ENCODE measurements at places on chromosomes 1 and 21.
A peak's percentile ranks its signal among the peaks of the same experiment; 100 is the strongest.

DNA sequence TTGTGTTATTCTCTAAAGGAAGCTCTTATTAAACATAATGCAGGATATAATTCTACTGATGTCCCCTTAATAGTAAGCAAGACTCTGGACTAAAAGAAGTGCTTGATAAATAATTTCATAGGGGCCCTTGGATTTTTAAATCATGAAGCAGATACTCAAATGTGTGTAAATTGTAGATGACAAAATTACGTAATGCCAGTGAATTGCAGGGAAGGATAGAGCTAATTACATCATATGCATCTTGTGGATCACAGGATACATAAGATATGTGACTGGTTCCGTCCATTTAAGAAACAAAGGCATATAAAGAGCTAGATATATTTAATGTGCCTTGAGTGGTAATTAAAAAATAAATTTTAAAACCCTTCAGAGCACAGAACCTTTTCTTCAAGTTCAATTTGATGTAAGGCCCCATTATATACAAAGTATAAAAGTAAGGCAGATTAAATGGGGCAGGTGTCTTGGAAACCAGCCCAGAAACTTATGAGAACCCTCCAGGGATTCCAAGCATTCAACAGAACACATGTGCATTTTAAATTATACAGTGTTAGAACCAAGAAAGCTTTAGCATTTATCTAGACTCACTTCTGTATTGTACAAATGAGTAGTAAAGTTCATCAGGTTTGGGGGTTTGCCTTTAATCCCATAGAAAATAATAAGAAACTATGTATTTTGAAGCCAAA lies 190.4 kb downstream of the NCAM2 start:
- H3K4me3 ChIP-seq = no peak overlapping the region
- H3K27me3 ChIP-seq = no peaks in the 10 kb centered on the region
- no peak for ATAC-seq
- H3K36me3 ChIP-seq = no peaks in the 10 kb centered on the region
- H3K4me1 ChIP-seq = no peaks in the 10 kb centered on the region

- no peak for ATAC-seq
- H3K36me3 ChIP-seq = peaks cover 17% of the 10 kb centered on the region
- no peaks in the 10 kb centered on the region for H3K27me3 ChIP-seq
- no peak overlapping the region for H3K4me3 ChIP-seq
- no peak overlapping the region for H3K27ac ChIP-seq
Measured at GRCh38 chr21:42980312-42981213, 6.2 kb downstream of the PKNOX1 start.

- H3K4me1 ChIP-seq = no peaks in the 10 kb centered on the region
- ATAC-seq = no peak
- H3K4me3 ChIP-seq = no peak overlapping the region
- H3K36me3 ChIP-seq = no peaks in the 10 kb centered on the region
- no peaks in the 10 kb centered on the region for H3K27me3 ChIP-seq
- no peak overlapping the region for H3K27ac ChIP-seq
Measured at GRCh38 chr1:57249511-57249910, 174.3 kb downstream of the DAB1 start.

DNA sequence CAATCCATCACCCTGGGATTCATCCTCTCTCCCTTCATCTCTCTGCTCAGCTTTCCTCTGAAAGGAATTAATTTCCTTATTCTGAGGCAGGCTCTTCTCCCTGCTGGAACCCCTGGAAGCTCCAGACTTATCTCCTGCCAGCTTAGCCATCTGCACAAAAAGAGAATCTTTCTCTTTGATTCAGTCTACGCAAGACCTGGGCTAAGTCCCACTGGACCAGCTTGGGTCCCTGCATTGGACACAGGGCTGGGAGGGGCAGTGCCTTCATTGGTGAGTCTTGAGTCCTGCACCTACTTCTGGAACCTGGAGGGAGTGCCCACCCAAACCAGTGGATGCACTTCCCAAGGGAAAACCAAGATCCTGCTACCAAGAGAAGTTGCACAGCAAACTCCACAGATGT lies 271.7 kb upstream of the CSF3R start:
- H3K27ac ChIP-seq = no peak overlapping the region
- no peak for ATAC-seq
- H3K4me1 ChIP-seq = no peaks in the 10 kb centered on the region
- H3K36me3 ChIP-seq = no peaks in the 10 kb centered on the region
- H3K27me3 ChIP-seq = peaks cover 25% of the 10 kb centered on the region

- H3K27me3 ChIP-seq = no peaks in the 10 kb centered on the region
- H3K36me3 ChIP-seq = no peaks in the 10 kb centered on the region
- ATAC-seq = peak; percentile 56
- no peak overlapping the region for H3K27ac ChIP-seq
- peaks cover 10% of the 10 kb centered on the region for H3K4me1 ChIP-seq
Measured at GRCh38 chr1:36523850-36524249, 41.1 kb upstream of the CSF3R start.

GRCh38 chr1:183281039-183281438 lies 95.0 kb downstream of the LAMC2 start:
- peaks cover 6% of the 10 kb centered on the region for H3K4me1 ChIP-seq
- H3K36me3 ChIP-seq = no peaks in the 10 kb centered on the region
- no peak for ATAC-seq
- peaks cover 45% of the 10 kb centered on the region for H3K27me3 ChIP-seq
- H3K4me3 ChIP-seq = no peak overlapping the region

DNA sequence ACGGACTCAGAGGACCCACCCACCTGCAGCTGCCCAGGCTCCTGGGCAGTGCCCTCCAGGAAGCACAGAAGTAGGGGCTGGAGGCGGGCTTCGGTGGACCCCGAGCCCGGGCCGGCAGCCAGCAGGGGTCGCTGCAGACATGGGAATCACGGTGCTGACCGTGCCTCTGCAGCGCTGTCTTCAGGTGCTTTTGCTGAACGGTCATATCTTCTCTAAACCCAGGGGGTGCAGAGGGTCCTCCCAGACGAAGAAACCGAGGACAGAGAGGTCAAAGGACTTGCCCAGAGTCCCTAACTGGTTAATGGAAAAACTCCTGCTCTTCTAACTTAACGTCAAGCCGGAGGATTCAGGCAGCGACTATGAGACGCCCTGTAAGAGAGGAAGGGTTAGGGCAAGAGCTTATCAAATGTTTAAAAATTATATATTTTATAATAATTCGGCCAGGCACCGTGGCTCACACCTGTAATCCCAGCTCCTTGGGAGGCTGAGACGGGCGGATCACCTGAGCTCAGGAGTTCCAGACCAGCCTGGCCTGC lies 21.5 kb upstream of the LEFTY2 start:
- no peaks in the 10 kb centered on the region for H3K36me3 ChIP-seq
- peak; percentile 70 for ATAC-seq
- H3K4me1 ChIP-seq = peaks cover 13% of the 10 kb centered on the region
- peaks cover 13% of the 10 kb centered on the region for H3K27me3 ChIP-seq
- no peak overlapping the region for H3K4me3 ChIP-seq
- no peak overlapping the region for H3K27ac ChIP-seq

DNA sequence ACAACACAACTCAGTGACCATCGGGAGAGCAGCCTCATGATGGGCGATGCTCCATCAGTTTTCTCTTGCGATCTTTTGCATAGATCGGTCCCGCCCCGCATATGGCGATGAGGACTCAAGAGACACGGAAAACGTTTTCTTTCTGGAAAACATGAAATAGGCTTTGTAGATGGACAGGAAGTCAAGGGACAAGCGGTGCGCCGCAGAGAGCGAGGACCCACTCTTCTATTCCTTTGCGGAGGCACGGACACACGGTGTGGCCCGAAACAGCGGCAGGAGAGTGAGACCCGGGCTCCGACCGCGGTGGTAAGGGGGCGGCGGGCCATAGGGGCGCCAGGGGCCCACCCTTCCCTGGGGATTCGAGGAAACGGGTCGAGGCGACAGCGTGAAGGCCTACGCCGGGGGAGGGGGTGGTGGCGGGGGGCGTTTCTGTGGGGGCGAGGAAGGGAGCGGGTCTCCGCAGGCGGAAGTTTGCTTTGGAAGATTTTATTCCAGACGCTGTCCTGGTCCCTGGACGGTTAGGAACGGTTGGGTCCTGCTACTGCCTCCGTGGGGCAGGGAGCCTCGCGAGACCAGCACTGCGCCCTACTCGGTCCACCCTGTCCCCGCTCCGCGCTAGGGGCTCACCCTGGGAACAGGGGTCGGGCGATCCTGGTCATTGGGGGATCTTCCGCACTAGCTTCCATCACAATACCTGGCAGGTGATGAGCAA lies 796 bp upstream of the TDRKH start:
- peak overlapping the region; percentile 86 for H3K27ac ChIP-seq
- H3K36me3 ChIP-seq = no peaks in the 10 kb centered on the region
- H3K4me1 ChIP-seq = peaks cover 18% of the 10 kb centered on the region
- H3K4me3 ChIP-seq = peak overlapping the region; percentile 94
- ATAC-seq = peak; percentile 5
- H3K27me3 ChIP-seq = no peaks in the 10 kb centered on the region

DNA sequence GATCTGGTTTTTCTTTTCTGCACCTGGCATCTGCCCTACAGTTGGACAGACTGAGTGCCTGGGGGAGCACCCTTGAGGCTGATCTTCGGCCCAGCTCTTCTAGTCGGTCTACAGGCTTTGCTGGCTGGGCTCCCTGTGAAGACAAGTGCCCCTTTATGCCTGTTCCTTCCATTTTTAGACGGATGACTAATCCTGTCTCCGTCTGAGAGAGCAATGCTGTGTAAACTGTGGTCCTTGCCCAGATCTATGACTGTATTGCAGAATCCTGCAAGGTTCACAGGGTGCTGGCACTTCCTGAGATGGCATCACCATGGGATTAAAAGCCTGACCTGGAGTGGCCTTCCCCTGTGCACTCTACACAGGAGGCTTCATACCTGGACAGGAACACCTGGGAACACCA lies 47.6 kb upstream of the SAMD13 start:
- ATAC-seq = no peak
- H3K27me3 ChIP-seq = no peaks in the 10 kb centered on the region
- H3K36me3 ChIP-seq = peaks cover 10% of the 10 kb centered on the region
- H3K4me1 ChIP-seq = no peaks in the 10 kb centered on the region
- no peak overlapping the region for H3K4me3 ChIP-seq
